ENCODE measurements at places on chromosomes 5 and 9. TPM values are rescaled to one million over a fixed set of nuclear protein-coding genes. Genes with fewer than 3 reads are reported as not detected.

The C5orf52 gene
- not detected for total RNA-seq

The CD14 gene
- total RNA-seq, result 15.7 TPM

The WNT8A gene
- total RNA-seq, result not detected

The TMEM232 gene
- 3.8 TPM for total RNA-seq

The PCDHGB5 gene
- total RNA-seq, result 11.3 TPM

DNA sequence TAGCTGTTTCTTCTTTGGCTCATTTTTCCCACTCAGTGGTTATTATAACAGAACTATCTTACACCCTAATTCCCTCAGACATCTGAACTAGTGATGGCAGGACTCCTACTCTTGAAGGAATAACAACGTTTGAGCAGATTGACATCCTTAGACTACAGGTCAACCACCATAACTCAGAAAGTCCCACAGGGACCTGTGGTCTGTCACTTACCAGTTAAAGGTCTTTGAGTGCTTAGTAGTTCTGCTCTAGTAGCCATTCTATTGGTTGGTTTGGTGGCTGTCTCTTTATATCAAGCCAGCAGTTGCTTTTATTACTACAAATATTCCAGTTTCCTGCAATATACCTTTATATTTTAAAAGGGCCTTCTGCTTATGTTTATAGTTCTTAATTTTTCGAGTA lies 67.2 kb upstream of the FCHO2 start:
- DNase-seq, result no peak

DNA sequence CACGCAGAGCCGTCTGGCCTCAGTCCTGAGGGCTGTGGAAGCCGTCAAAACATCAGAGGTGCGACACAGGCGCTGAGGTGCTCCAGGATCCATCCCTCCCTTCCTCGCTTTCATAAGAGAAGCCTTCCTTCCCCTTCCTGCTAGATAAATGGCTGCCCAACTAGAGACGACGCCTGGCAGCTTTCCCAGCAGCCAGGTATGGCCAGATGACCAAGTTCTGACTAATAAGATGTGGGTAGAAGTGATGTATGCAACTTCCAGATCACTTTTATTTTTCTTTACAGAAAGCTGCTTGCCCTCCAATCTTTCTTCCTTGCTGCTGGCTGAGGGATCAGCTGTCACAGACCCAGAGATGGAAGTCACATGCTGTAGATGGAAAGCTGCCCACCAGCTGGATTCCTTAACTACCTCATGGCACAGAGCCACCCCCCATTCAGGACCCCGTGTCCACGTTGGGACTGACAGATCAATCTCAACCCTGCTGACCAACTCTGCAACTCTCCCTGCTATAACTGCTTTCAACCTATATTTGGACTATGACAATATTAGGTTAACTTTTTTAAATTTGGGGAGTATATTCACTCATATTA lies 8.8 kb downstream of the MAPK9 start:
- DNase-seq, result peak; percentile 44

GRCh38 chr9:16552252-16552651 lies 318.2 kb downstream of the BNC2 start:
- DNase-seq, result no peak

GRCh38 chr9:136631038-136632000 lies 31.4 kb upstream of the EGFL7 start:
- peak; percentile 91 for DNase-seq

Data from tongue (tissue), 3 donors.